Activated T-cell treated with anti-CD3 and anti-CD28 coated beads, Interleukin-2, amount 50 U/mL, for 4 hours (primary cell): ENCODE measurements at places on chromosomes 3 and 15. TPM values are rescaled to one million over a fixed set of nuclear protein-coding genes. Genes with fewer than 3 reads are reported as not detected.

HAPLN3 gene
- total RNA-seq: 87.5 TPM

GRCh38 chr15:56019060-56019793, 25.8 kb upstream of the NEDD4 start:
- DNase-seq: no peak

DNA sequence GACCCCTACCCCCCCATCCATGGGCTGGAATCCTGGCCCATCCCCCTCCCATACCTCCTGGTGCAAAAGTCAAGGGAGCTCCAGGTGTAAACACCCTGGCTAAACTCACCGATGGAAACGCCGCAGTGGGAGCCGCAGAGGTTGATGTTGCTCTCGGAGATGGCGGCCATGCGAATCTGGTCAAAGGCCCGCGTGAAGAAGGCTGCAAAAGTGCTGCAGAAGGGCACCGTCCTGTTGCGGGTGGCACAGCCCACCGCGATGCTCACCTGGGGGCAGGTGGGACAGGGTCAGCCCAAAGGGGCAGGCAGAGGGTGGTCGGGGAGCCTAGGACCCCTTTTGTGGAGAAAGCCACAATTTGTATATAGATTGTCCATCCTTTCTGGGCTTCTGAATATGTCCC, 26.7 kb downstream of the TKT start:
- DNase-seq: no peak

DNA sequence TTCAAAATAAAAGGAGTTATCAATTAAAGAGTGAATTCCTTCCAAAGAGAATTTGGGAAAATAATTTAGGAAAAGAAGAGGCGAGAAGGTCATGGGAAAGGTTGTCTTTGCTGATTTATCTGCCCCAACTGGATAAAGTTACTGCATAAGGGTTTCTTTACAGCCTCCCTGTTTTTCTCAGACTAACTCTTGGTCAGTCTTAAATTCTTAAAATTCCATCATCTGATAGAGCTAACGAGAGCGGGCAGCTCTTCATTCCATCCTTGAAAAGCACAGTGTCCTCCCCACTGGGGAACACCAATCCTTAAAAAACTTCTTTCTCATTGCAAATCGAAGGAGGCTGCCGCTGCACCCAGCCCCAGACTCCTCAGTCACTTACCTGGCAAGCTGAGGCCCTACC, 107.2 kb downstream of the PGPEP1L start:
- DNase-seq: no peak

GRCh38 chr3:15268033-15268631, 62.1 kb downstream of the CAPN7 start:
- peak; percentile 84 for DNase-seq

- DNase-seq: no peak
Observed at GRCh38 chr15:92111291-92111690, 257.8 kb downstream of the SLCO3A1 start.

GRCh38 chr3:134749802-134750553, 45.1 kb upstream of the EPHB1 start:
- DNase-seq: no peak

- no peak for DNase-seq
Observed at GRCh38 chr15:91549581-91549980, 303.9 kb upstream of the SLCO3A1 start.

- no peak for DNase-seq
Observed at GRCh38 chr3:156983559-156983958, 157.4 kb downstream of the LEKR1 start.

DNA sequence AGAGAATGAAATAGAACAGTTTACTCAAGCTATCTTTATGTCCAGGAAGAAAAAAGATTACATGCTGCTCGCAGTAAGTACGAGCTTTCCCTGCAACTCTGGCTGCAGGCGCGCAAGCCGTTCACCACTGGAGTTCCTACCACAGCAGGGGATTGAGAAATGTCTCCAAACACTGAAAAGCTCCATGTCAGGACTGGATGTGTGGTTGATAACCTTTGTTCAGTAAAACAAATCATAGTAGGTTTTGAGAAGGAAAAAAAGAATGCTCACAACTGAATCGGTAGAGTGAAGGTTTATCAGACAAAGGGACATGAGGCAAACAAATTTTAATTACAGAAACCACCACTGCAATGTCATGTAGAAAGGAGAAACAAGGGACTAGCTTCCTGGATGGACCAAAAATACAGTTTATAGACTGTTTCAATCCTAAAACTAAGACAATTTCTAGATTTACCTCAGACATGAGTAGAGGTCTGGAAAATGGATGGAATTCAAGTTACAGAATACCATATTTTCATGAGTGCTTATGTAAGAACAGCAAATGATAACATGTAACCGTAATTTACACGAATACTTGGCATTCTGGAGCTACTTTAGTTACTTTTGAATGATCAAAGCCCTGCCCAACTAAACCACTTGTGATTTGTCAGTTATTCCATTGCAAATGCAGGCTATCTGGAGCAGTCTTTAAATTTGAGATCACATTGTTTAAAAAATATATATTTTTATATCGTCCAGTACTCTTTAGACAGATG, 471.1 kb downstream of the SHQ1 start:
- no peak for DNase-seq
